Cardiac muscle cell (in vitro differentiated cells and primary cell): ENCODE measurements at places on chromosomes 1 and 21. TPM values are rescaled to one million over a fixed set of nuclear protein-coding genes. Genes with fewer than 3 reads are reported as not detected.

CD52 gene
- polyA plus RNA-seq, result 2.0 and 3.3 TPM in 2 replicates

AKR7A3 gene
- 0.26 and 0.96 TPM in 2 replicates for polyA plus RNA-seq

UTS2 gene
- not detected in 2 replicates for polyA plus RNA-seq

CR1L gene
- polyA plus RNA-seq, result not detected in 2 replicates

BTBD8 gene
- polyA plus RNA-seq, result 2.7 and 3.1 TPM in 2 replicates

DNA sequence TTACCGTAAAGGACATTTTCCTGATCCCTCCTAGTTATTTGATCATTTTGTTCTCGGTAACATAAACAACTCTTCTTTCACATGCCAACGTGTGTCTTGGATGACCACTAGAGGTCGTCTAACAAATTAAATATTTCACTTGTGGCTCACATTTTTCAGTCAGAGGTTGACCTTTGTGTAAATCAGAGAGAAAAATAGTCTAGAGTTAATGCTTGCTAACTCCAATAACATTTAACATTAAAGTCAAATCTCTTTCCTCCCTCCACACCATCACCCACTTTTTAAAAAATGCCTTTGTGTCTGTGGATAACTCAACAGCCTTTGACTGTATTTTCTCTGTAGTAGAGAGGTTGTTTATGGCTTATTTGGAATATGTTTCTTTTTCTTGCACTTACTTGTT, 220.5 kb upstream of the B3GALT2 start:
- H3K27ac ChIP-seq, result no peak overlapping the region
- H3K36me3 ChIP-seq, result no peaks in the 10 kb centered on the region
- peak; percentile 63 for DNase-seq

GRCh38 chr1:7783826-7784491, at the start of gene PER3:
TSS of gene PER3 (plus strand) at chr1:7784291. CDS start at chr1:7784878, 587 bp downstream.
- DNase-seq, result peak; percentile 97
- H3K27me3 ChIP-seq, result no peaks in the 10 kb centered on the region
- H3K36me3 ChIP-seq, result no peaks in the 10 kb centered on the region
- H3K27ac ChIP-seq, result peak within 1 kb of the TSS; percentile 88
- H3K4me1 ChIP-seq, result no peaks in the 10 kb centered on the region
- peak within 1 kb of the TSS; percentile 33 for H3K4me3 ChIP-seq
